ENCODE measurements at places on chromosomes 1 and 21.

DNA sequence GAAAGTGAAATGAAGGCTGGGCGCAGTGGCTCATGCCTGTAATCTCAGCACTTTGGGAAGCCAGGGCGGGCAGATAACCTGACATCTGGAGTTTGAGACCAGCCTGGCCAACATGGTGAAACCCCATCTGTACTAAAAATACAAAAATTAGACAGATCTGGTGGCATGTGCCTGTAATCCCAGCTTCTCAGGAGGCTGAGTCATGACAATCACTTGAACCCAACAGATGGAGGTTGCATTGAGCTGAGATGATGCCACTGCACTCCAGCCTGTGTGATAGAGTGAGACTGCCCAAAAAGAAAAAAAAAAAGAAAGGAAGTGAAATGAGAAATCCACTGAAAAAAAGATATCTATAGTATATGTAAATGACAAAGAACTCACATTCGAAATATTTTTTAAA is 439.9 kb downstream of the DISC1 start:
- no peak overlapping the region for H3K27ac ChIP-seq
- no peaks in the 10 kb centered on the region for H3K4me1 ChIP-seq
- no peak overlapping the region for H3K4me3 ChIP-seq
- DNase-seq = no peak
- H3K27me3 ChIP-seq = no peaks in the 10 kb centered on the region

GRCh38 chr1:119739150-119739549 is 27.4 kb downstream of the PHGDH start:
- H3K4me1 ChIP-seq = peaks cover 5% of the 10 kb centered on the region
- H3K27ac ChIP-seq = no peak overlapping the region
- H3K36me3 ChIP-seq = no peaks in the 10 kb centered on the region
- no peak for DNase-seq
- H3K27me3 ChIP-seq = no peaks in the 10 kb centered on the region

DNA sequence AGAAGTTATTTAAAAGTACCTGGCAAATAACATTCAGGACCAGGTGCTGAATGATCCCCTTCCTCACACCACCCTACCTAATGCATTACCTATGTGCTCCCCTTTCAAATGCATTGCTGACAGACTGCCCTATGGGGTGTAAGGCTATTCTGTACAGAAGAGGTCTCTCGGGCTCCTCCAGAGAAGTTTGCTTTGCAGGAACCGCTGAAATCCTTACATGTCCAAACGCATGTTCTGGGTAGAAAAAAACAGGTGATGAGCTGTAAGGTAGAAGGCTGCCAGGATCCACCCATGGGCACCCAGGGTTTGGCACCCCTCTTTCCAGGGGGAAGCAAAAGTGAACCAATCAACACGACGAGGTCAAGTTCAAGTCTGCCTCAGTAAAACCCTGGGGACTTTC is 58.3 kb upstream of the TARBP1 start:
- no peaks in the 10 kb centered on the region for H3K4me1 ChIP-seq
- H3K27ac ChIP-seq = no peak overlapping the region
- H3K27me3 ChIP-seq = no peaks in the 10 kb centered on the region
- no peaks in the 10 kb centered on the region for H3K36me3 ChIP-seq
- no peak for DNase-seq
- H3K4me3 ChIP-seq = no peak overlapping the region

GRCh38 chr1:222852326-222852725 is 37.5 kb downstream of the DISP1 start:
- H3K4me3 ChIP-seq = no peak overlapping the region
- no peaks in the 10 kb centered on the region for H3K27me3 ChIP-seq

DNA sequence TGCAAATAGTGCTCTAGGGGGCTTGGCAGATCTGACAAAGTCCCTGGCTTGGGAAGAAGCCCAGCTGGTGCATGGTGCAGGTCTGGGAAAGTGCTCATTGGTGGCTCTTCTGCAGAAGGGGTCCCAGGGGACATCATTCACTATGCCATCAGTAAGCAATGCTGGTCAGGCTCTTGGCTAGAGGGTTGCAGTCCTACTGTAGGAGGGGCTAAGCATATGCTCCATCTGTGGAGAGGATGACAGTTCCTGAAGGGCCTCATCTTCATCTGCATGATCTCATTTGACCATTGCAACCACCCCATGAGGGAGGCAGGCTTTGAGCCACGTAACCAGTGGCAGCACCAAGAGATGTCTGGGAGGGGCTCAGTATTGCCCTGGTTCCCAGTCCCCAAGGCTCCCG is 31.5 kb upstream of the VASH2 start:
- no peak for DNase-seq
- H3K36me3 ChIP-seq = no peaks in the 10 kb centered on the region
- H3K27me3 ChIP-seq = no peaks in the 10 kb centered on the region
- H3K4me3 ChIP-seq = no peak overlapping the region
- H3K4me1 ChIP-seq = no peaks in the 10 kb centered on the region

DNA sequence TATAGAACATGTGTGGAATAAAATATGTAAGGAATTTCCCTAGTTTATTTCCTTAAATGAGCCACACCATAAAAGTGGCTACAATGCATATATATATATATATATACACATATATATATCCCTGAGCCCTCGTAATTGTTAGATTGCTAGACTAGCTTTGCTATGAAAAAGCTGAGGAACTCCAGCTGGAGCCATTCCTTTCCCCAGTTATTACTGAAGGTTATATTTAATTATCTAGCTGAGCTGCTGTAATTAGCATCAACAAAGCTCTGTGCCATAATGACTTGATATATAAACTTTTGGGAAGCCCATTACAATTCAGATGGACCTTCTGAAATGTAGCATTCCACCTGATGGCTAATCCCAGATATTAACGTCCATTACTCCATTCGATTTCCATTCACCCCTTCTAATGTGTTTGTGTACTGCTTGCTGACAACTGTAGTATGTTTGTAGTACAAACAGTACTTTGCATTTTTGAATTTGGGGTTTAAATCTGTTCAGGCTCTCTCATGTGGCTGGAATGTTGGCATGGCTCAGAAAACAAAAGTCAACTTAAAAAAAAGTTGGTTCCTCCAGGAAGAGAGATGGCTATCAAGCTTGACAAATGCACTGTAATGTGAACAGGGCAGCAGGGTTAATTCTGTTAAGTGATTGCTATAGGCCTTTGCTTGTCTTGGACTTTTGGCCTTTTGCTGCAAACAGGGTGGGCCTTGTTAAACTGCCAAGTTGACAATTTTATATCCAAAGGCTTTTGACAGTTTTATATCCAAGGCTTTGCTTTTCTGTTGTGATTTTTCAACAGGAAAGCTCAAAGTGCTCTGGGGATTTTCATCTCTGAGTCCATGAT is 170.0 kb downstream of the LTN1 start:
- no peak overlapping the region for H3K27ac ChIP-seq
- no peaks in the 10 kb centered on the region for H3K36me3 ChIP-seq
- H3K27me3 ChIP-seq = no peaks in the 10 kb centered on the region
- no peaks in the 10 kb centered on the region for H3K4me1 ChIP-seq
- DNase-seq = no peak

GRCh38 chr21:31552826-31553225 is 106.7 kb upstream of the SOD1 start:
- H3K4me1 ChIP-seq = peaks cover 19% of the 10 kb centered on the region
- no peak overlapping the region for H3K4me3 ChIP-seq
- no peak overlapping the region for H3K27ac ChIP-seq
- peaks cover 16% of the 10 kb centered on the region for H3K27me3 ChIP-seq

GRCh38 chr21:14084701-14085100 is 126.1 kb downstream of the LIPI start:
- H3K4me1 ChIP-seq = no peaks in the 10 kb centered on the region
- H3K36me3 ChIP-seq = no peaks in the 10 kb centered on the region
- H3K4me3 ChIP-seq = no peak overlapping the region
- no peaks in the 10 kb centered on the region for H3K27me3 ChIP-seq
- DNase-seq = no peak

- no peak overlapping the region for H3K27ac ChIP-seq
- no peak for DNase-seq
- peaks cover 5% of the 10 kb centered on the region for H3K27me3 ChIP-seq
- H3K36me3 ChIP-seq = no peaks in the 10 kb centered on the region
Measured at GRCh38 chr1:5820026-5820421, 172.2 kb downstream of the NPHP4 start.

DNA sequence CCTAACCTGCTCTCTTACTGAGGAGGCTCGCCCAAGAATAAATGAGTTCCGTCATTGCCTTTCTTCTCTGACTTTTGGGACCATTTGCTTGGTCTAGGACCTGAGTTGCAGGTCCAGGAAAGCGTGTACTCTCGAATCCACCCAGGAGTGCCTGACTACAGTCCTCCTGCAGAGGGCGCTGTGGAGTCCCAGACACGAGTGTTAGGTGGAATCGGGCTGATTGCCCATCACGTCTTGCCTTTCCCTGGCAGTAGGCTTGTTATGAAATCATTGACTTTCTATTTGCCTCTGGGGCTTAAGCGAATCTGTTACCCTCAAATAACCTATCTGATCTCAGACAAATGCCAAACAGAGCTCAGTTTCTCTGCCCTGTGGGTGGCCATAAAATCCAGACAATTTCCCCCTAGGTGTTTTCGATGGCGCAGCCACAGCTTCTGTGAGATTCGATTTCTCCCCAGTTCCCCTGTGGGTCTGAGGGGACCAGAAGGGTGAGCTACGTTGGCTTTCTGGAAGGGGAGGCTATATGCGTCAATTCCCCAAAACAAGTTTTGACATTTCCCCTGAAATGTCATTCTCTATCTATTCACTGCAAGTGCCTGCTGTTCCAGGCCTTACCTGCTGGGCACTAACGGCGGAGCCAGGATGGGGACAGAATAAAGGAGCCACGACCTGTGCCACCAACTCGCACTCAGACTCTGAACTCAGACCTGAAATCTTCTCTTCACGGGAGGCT is at the start of gene IL20:
TSS of gene IL20 (plus strand) at position 685 of the 733 bp plus-strand sequence. CDS start 230 bp downstream, outside the sequence.
- peak; percentile 79 for DNase-seq
- peaks cover 2% of the 10 kb centered on the region for H3K27me3 ChIP-seq
- no peak within 1 kb of the TSS for H3K4me3 ChIP-seq

- H3K36me3 ChIP-seq = no peaks in the 10 kb centered on the region
- no peak for DNase-seq
- H3K27me3 ChIP-seq = no peaks in the 10 kb centered on the region
- no peak overlapping the region for H3K27ac ChIP-seq
- H3K4me3 ChIP-seq = no peak overlapping the region
Measured at GRCh38 chr1:47761974-47762373, 235.2 kb downstream of the TRABD2B start.

DNA sequence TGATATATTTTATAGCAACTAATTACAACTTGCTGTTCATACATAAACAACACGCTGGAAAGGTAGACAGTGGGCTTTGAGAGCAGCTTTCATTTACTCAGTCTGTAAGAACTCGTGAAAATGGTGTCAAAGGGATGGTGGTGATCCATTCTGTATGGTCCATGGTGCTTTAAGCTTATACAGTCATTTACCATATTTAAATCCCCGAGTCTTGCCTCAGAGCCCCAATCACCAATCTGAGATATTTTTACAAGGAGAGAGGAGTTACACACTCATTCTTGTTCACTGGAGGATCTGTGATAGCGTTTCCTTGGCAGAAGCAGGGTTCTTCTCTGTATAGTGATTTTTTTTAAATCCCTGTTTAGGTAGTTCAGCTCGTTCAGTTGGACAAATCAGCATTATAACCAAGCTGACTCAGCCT is 694.6 kb downstream of the USP25 start:
- H3K4me1 ChIP-seq = no peaks in the 10 kb centered on the region
- no peak overlapping the region for H3K4me3 ChIP-seq
- H3K36me3 ChIP-seq = no peaks in the 10 kb centered on the region
- H3K27ac ChIP-seq = no peak overlapping the region
- no peak for DNase-seq

DNA sequence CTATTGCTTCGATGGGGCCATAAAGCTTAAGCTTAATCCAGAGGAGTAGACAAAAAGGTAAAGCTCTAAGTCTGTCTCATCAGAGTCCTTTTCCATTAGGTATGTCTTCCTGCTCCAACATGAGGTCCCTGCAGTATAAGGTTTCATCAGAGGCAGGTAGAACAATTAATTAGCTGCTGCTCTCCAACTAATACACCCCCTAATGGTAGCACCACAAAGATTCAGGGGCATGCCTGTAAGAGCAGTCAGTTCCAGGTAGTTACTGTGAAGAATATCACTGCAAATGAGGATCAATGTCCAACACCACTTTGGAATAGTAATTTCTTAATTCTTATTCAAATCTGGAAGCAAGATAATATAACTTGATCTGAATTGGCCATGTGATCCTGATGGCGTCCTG is 160.3 kb upstream of the ESRRG start:
- H3K36me3 ChIP-seq = no peaks in the 10 kb centered on the region
- no peaks in the 10 kb centered on the region for H3K4me1 ChIP-seq
- no peak overlapping the region for H3K27ac ChIP-seq
- no peaks in the 10 kb centered on the region for H3K27me3 ChIP-seq

- H3K4me3 ChIP-seq = no peak overlapping the region
- no peak overlapping the region for H3K27ac ChIP-seq
- no peak for DNase-seq
- no peaks in the 10 kb centered on the region for H3K27me3 ChIP-seq
Measured at GRCh38 chr1:167770127-167770526, 48.3 kb downstream of the MPZL1 start.

DNA sequence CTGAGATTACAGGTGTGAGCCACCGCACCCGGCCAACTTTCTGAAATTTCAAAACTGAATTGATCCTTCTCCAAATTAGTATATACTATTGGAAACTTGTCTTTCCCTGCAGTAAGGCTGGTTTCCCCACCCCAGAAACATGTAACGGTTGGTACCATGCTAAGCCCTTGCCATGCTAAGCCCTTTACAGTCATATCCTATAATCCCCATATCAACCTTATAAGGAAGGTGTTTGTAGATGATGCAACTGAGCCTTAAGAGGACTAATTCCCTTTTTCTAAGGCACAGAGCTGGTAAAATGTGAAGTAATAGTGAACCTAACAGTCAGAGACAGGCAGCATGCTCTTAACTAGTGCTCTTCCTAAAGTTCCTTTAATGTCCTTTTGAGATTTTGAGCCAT is 413.7 kb downstream of the DISC1 start:
- no peaks in the 10 kb centered on the region for H3K36me3 ChIP-seq
- H3K27me3 ChIP-seq = no peaks in the 10 kb centered on the region
- no peak overlapping the region for H3K27ac ChIP-seq
- DNase-seq = no peak
- no peak overlapping the region for H3K4me3 ChIP-seq

- peak; percentile 43 for DNase-seq
- H3K4me3 ChIP-seq = peak overlapping the region; percentile 7
- peak overlapping the region; percentile 30 for H3K27ac ChIP-seq
- no peaks in the 10 kb centered on the region for H3K36me3 ChIP-seq
Measured at GRCh38 chr1:16420424-16421118, 16.7 kb downstream of the SPATA21 start.

DNA sequence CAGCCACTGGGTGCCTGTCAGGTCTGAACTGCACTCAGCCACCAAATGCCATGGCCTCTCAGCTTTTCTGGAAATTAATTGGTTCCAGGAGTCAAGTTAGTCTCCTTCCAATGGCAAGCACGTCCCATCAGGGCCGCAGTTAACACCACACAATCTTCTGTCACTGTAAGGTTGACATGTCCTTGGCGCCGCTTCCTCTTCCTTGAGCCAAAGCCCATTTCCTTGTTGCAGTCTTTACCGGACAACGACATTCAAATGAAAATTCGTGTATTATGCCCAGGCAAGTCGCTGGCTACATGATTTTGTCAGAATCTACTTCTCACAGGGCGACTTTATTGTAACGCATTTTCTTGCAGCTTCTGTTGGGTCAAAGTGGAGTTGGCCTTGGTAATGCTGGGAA is 430.6 kb upstream of the KAZN start:
- no peaks in the 10 kb centered on the region for H3K4me1 ChIP-seq
- no peak overlapping the region for H3K27ac ChIP-seq
- H3K4me3 ChIP-seq = no peak overlapping the region
- H3K36me3 ChIP-seq = no peaks in the 10 kb centered on the region
- no peak for DNase-seq
- H3K27me3 ChIP-seq = no peaks in the 10 kb centered on the region

All from CD4-positive, alpha-beta T cell (primary cell).